Inflammatory macrophage (primary cell): ENCODE measurements at places on chromosomes 6 and 20.
A peak's percentile ranks its signal among the peaks of the same experiment; 100 is the strongest.

DNA sequence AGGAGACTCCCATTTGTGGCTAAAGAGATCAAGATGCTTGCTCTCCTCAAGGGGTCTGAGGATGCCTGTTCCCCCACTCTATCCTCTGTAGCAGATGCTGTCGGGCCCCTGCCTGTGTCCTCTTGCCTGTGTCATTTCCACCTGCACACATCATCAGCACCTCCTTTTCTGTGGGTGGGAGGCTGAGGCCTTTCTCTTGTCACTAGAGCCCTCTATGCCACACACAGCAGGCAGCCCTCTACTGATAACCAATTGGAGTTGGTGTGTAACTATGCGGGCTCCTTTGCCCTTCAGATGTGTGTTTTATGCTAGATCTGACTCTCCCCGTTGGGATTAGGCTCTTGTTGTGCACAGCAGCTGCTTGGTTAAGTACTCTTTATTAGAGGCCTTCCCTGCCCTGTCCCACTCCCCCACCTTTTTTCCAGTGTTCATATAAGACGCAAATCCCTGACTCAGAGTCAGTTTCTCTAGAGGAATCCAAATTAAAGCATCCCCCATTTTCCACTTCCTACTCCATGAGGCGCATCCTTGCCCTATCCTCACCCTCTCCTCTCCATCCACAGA, 7.7 kb downstream of the TREML2 start:
- DNase-seq, result no peak

DNA sequence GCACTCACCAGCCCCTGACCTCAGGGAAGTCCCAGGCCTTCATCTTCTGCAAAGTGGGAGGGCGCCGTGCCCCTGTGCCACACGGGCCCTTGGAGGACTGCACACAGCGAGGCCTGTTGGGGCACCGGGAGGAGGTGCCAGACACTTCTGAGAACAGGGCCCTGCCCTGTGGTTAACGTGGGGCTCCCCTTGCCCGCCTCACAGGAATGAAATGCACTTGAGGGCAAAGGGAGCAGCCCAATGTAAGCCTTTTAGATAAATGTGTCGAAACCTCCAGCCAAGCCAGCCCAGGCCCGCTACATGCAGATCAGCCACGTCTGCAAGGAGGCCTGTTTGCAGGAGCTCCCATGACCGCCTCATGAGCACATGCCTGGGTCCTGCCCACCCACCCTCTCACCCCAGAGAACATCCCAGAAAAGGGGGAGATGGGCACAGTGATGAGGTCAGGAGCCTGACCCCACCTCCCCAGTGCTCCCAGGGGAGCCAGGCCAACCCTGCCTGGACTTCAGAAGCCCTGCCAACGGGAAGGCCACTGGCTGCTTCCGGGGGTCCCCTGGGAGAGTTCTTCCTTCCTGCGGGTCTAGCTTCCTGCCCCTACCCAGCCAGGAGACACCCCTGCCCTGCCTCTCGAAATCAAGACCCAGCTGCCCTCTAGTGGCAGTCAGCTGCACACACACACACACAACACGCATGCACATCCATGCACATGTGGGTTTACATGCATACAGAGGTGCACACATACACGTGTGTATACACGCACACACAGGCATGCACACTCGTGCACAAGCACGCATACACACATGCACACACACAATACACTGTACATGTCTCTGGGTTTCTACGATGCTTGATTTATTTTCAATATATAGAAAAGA, 178.7 kb downstream of the TAF4 start:
- no peak for DNase-seq

DNA sequence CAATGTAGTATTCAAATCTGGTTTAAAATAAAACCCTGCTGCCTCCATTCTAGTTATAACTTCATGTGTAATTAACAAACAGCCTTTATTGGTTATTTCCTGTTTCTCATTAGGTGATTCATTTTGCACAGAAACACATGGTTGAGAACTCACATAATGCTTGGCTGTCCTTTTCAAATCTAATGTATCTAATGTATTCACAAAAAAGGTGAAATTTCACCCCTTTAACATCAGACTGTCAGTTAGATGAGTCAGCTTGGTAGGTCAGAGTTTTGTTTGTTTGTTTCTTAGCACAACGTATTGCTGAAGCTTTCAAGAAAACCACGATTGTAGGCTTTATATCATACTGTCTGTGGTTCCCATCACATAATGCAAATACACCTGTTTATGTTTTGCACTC, 78.7 kb upstream of the TMEM30A start:
- DNase-seq, result no peak

DNA sequence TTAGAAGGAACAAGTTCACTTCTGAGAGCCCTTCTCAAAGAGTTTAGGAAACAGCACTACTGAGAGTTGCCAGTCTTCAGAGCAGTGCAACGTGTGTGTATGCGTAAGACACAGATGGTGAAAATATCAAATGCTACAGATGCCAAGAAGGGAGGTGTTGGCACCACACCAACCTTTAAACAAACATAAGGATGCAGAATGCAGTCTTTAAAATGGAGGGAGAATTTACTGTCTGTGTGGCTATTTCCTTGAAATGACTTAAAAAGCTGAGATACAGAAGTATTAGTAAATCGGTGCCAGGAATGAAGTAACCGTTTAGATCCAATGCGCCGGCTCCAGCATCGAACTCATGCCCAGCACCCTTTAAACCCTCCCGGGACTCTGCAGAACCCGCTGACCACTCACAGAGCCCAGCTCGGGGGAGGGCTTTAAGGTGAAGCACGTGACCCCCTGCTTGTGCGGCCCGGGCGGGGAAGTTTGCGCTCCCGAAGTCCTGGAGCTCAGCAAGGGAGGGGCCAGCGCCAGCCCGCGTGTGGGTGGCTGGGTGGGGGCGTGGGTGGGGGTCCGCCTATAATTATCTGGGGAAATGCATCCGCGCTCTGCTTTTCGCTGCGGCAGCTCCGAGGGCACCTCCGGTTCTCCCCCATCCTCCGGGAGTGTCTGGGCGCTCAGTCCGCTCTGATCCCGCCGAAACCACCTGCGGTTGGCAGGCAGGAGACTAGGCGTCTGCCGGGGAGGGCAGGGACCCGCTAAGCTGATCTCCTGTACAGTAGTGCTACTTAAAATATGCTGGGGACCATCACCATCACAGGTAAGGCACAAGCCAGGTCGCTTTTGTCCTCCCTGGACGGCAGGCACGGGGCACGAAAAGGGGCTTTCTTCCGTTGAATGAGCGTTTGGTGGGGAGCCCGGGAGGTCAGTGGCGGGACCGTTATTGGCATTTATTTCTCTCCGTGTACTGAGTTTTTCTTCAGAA, 66.0 kb downstream of the ZBTB2 start:
- DNase-seq, result peak; percentile 13

DNA sequence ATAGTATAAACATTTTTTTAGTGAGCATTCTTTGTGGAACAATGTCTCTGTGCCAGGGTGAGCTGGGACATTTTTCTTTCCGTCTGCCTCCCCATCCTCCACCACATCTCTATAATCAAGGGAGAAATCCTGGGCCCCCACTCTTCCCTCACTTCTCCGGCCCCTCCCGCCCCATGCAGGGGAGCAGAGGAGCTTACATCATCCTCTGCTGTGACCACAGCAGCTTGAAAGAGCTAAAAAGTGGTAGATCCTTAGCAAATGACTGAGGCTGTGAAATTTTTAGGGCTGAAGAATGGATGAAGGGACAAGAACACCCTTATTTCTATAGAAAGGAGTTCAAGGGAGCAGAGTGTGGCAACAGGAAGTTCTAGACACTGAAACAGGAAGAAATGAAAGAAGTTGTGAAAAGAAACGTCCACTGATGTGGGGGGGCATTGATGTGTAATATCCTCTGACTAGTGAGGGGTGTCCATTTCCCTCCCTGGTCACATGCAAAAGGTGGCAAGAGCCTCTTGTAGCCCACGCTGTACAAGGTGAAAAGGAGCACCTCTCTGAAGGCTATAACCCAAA, 380.3 kb upstream of the JARID2 start:
- DNase-seq, result peak; percentile 82

DNA sequence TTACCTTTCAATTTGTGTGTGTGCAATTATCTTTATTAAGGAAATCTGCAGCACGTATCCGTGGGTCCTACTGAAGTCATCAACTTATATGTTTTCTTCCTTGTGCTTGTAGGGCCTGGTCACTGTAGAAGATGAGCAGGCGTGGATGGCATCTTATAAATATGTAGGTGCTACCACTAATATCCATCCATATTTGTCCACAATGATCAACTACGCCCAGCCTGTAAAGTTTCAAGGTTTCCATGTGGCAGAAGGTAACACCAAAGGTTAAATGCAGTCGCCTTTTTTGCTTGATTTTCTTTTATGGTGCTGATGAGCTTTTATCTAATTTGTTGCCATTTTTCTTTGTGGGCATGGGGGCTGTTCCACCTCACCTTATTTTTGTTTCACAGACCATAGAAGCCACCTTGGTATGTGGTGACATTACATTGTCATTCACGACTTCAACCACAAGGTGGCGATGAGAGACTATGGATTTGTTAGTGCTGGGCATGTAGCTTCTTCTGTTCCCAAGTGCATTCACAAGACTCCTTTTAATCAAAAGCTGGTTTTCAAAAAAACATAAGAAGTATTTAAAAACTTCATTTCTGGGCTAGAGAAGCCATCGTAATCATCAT, 106.5 kb upstream of the LAMP5 start:
- DNase-seq, result peak; percentile 76

GRCh38 chr6:85129881-85130280, 320.0 kb upstream of the NT5E start:
- no peak for DNase-seq

DNA sequence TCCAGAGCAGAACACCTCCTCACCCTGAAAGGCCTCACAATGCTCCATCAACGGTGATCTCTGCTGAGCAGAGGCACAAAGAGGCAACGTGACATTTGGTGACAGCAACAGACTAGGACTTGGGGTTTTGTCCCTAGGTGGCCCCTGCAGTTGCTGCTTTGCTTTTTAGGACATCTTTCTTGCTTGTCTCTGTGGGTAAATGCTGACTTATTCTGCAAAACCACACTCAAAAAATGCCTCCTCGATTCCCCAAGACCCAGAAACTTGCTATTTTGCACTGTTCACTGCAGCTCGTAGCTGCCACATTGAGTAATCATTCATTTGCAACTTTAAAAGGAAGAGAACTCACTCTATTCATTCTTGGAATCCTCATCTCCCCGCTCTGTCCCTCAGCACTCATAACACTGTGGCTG, 209.9 kb downstream of the LY86 start:
- peak; percentile 34 for DNase-seq

- DNase-seq, result no peak
Observed at GRCh38 chr6:125451750-125452149, 150.0 kb upstream of the HDDC2 start.

DNA sequence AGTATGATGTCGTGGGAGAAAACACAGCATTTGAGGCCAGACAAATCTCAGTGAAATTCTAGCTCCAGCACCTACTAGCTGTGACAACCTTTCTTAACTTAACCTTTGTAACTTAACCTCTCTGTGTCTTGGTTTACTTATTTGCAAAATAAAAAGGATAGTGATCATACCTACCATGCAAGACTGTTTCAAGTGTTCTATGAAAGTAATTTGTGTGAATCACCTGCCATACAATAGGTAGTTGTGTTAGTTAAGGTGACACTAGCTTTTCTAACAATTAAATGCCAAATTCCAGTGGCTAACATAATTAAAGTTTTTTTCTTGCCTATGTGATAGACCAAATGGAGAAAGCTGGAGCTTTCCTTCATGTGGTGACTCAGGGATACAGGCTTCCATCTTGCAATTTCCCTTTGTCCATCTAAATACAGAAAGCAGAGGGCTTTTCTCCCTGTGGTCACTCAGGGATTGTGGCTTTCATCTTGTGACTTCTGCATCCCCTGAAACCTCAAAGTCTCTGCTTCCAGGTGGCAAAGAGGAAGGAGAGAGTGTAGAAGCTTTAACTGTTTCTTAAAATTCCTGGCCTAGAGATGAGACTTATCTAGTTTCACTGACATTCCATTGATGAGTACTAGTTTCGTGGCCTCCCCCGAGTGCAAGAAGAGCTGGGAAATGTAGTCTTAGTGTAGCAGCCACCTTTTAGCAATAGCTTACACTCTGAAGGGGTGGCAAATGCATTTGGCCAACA, 311.4 kb downstream of the CLIC5 start:
- no peak for DNase-seq

DNA sequence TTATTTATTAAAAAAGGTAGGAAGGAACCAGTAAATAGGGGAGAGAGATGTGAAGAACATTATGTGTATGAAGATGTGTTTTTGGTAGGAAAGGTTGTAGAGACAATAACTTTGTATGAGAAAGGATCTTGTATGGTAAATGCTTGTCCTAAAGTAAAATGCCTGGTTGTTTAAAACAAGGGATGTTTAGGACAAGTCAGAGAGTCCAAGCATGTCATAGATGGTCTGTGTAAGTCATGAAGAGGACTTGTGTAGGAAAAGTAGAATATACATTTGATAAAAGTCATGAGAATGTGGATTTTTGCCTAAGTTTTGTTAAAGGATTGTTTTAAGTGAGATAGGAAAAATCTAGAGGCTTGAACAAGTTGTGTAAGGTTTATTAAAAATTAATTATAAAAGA, 325.1 kb downstream of the CDH26 start:
- no peak for DNase-seq

DNA sequence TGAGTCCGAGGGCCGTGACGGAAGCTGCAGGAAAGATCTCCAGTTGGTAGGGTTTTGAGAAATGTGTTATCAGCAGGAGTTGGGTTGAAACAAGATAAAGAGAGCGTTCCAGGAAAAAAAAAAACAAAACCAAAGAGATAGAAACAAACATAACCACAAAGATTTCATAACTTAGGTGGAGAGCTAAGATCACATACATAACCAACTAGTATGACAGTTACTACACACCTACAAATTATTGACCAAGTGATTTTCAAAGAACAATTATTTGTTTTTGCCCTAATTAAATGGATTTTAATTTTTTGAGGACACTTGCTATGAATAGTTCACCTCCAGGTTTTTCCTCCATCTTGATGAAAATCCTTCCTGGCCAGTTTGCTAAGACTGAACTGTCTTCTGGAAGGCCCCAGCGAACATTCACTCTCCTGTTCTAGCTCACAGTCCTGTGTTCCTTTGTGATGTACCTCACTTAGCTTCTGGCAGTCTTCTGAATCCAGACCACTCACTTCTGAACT, 69.4 kb downstream of the SNX9 start:
- no peak for DNase-seq

GRCh38 chr6:148851683-148852556, 105.1 kb downstream of the UST start:
- no peak for DNase-seq

DNA sequence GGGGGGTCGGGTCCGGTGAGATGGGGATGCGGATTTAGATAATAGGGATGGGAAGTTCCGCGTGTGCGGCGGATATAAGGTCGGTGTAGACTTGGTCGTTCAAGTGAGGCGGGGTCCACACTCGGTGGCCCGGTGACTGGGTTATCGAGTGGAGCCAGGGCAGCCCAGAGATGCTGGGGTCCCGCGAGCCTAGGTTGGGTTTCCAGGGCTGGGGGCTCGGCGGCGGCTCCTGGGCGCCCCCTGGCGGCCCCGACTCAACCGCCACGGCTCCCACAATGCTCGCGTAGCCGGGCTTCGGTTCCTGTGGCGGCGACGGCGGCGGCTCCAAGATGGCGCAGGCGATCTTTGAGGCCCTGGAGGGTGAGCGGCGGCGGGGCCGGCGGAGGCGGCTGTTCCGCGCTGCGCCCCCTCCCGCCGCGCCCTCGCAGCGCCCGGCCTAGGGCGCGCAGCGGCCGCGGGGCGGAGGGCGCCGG, at the start of gene ZNF341:
ZNF341 (plus strand) TSS at position 304 of the 473 bp plus-strand sequence; CDS start at position 330, 26 bp downstream.
- peak; percentile 89 for DNase-seq
